ENCODE measurements at places on chromosomes 1 and 21.

DNA sequence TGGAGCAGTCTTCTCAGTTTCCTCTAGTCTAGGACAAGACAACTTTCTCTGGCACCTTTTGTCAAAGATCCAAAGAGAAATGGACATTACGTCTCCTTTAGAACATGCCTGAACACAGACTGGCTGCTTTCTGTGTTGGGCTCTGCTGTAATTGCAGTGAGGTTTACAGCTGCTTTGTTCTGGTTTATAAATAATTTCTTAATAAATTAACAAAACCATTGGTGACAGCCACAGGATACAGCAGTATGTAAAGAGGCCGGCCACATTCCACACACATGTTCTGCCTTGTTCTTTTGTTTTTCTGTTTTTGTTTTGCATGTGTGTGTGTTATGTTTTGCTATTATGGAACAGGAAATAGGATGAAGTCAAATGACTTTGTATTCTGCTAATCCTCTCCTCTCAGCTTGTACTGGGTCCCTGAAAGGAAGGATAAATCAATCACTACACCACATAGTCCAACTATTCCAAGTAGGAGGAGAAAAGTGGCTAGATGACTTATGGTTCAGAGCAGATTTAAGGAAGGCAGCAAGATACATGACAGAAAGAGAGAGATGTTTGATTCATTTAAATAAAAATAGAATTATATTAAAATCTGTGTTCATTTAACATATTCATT, 161.5 kb upstream of the ESRRG start:
- no peak for DNase-seq

GRCh38 chr1:206094024-206094423, 23.2 kb downstream of the AVPR1B start:
- no peak for DNase-seq

DNA sequence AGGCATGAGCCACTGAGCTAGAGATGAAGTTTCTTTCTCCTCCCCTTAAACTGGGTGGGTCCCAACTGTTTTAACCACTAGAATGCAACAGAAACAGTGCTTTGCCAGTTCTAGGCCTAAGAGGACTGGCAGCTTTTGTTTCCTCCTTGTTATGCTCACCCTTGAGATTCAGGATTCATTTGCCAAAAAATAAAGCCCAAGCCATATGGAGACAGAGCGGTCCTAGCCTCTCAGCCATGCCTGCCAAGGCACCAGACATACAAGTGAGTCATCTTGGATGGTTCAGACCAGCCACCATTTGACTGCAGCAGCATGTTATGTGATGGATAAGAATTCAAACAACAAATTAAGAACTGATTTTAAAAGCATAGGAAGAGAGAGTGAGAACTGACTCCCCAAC, 38.1 kb upstream of the STUM start:
- no peak for DNase-seq

- DNase-seq: no peak
Observed at GRCh38 chr1:175322109-175322508, 129.5 kb upstream of the KIAA0040 start.

- no peak for DNase-seq
Observed at GRCh38 chr1:95655321-95656020, 421.5 kb downstream of the RWDD3 start.

All from activated T-cell treated with anti-CD3 and anti-CD28 coated beads for 4 hours (primary cell).